ENCODE measurements at places on chromosomes 12 and 14.

- DNase-seq = peak; percentile 88
These were observed at the start of gene LRRC9 for GRCh38 chr14:59919570-59920377. TSS of gene LRRC9 (plus strand) at chr14:59920144.

GRCh38 chr12:6056406-6057240, 67.8 kb downstream of the VWF start:
- peak; percentile 25 for DNase-seq

DNA sequence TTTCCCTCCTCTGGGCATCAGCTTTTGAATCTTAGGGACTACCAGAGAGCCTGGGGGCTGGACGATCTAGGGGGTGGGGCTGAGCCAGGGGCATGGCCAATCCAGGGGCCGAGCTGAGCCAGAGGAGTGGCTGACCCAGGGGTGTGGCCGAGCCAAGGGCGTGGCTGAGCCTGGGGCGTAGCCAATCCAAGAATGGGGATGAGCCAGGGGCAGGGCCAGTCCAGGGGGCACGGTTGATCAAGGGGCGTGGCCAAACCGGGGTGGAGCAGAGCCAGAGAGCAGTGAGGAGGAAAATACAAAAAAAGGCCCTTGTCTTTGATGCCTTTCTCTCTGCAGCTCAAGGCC, 219.3 kb upstream of the NOS1 start:
- DNase-seq = no peak

GRCh38 chr12:73053893-73054292, 781.7 kb downstream of the TRHDE start:
- DNase-seq = no peak

- DNase-seq = no peak
These were observed at the start of gene CRACR2A for GRCh38 chr12:3752741-3753486. TSS of gene CRACR2A (minus strand) at chr12:3753109. CDS start at chr12:3696999, 56,110 bp downstream.

- DNase-seq = no peak
These were observed 54.4 kb upstream of the C12orf50 start for GRCh38 chr12:88083634-88084033.

DNA sequence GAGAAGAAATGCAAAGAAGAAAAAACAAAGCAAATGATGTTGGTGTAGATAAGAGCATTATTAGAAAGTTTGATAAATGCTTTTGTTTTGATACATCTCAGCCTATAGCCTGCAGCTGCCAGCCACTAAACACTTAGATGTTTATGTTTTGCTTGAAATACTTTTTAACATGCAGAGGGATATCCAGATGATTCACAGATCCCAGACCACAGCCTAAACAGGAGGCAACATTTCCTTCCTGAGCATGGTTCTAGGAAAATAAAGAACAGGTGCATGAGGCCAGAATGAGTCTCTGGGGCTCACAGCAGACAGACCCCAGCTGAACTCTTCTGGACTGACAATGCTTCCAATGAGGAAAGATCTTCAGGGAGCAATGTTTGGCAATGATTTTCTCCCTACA, 103.7 kb upstream of the EEA1 start:
- DNase-seq = no peak

GRCh38 chr14:88660056-88660455, 97.2 kb downstream of the ZC3H14 start:
- DNase-seq = no peak

DNA sequence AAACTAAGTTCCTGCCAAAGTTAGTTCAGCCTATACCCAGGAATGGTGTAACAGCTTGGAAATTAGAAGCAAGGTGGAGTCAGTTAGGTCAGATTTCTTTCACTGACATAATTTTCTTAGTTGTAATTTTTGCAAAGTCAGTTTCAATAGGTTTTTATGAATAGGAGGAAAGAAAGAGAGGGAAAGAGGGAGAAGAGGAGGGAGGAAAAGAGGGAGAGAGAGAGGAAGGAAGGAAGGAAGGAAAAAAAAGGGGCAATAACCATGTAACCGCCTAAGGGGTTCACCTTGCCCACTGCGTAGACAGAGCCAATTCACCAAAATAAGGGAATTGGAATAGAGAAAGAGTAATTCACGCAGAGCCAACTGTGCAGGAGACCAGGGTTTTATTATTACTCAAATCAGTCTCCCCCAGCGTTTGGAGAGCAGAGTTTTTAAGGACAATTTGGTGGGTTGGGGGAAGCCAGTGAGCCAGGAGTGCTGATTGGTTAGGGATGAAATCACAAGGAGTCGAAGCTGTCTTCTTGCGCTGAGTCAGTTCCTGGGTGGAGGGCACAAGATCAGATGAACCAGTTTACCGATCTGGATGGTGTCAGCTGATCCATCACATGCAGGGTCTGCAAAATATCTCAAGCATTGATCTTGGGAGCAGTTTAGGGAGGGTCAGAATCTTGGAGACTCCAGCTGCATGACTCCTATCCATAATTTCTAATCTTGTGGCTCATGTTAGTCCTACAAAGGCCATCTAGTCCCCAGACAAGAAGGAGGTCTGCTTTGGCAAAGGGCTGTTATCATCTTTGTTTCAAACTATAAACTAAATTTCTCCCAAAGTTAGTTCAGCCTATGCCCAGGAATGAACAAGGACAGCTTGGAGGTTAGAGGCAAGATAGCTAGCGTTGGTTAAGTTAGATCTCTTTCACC, 126.0 kb upstream of the AMIGO2 start:
- no peak for DNase-seq

DNA sequence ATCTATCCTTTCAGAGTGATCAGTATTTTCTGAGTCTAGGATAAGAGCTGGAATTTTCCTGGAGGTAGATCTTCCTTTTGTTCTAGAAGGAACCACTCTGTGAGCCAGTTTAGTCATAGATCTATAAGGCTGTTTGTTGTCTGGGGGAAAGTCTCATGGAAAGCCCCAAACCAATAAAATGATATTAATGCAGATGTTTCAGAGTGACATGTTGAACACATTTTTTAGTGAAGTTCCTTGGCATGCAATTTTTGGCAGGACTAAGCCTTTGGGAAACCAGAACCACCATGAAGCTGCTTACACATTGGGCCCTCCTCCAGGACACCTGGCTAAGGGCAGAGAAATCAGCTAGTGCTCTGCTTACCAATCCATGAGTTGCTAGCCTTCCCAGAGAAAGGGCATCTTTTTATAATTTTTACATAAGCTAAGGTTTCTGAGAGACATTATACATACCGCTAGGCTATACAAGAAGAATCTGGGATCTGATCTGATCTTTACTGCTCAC, 101.5 kb upstream of the PCED1B start:
- DNase-seq = no peak

GRCh38 chr12:82745063-82745674, 58.5 kb downstream of the TMTC2 start:
- DNase-seq = peak; percentile 42

- DNase-seq = no peak
These were observed 879 bp upstream of the HSPB8 start for GRCh38 chr12:119177724-119178380.

GRCh38 chr12:26678697-26679660, 154.0 kb downstream of the ITPR2 start:
- DNase-seq = no peak

DNA sequence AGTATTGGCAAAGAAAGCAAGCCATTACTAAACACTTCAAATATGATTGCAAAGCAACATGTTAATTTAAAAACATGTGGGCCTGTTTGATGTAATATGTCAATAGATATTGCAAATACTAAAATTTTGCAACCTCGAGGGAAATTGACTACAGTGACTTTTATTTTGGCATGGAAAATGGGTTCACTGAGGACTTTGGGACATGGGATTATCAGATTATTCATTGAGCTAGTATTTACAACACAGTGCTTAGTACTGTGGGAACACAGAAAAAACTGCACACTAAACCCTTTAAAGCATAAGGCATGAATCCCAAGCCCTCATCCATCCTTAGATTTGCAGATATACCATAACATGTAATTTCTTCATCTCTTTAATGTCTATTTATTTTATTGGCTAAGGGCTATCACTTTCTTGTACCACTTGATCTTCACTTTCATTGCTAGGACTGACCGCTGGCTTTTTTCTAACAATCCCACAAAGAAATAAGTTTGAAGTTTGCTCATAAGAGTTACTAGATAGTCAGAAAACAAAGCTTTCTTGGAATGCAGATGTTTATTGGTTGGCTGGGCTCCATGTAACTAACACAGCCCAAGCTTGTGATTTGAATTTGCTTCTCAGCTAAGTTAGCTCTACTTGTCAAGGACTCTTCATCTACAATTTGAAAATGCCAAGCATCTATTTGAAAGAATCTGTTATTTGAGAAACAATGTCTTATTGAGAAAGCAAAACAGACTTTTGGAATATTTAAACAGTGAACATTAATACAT, 48.7 kb downstream of the PPFIBP1 start:
- DNase-seq = no peak

- DNase-seq = no peak
These were observed 288.6 kb downstream of the AACS start for GRCh38 chr12:125353871-125354270.

- no peak for DNase-seq
These were observed 103.7 kb upstream of the SYT1 start for GRCh38 chr12:78760906-78761305.

DNA sequence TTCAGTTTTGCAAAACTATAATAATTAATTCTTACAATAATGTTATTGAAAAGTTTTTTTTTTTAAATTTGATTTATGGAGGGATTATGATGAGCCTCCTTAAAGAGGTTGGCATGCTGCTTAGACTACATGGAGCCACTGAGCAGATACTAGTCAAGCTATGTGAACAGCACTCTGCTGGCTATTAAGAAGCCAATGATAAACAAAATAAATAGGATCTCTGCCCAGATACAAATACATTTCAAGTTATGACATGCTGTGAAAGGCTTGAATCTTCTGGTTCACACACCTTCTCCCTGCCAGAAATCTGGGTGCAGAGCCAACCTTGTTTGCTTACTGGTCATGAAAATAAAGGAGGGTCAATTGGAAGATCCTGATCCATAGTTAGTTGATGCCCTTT, 107.4 kb upstream of the NAV3 start:
- DNase-seq = no peak

GRCh38 chr12:98653866-98654493, 8.9 kb downstream of the APAF1 start:
- DNase-seq = peak; percentile 14

DNA sequence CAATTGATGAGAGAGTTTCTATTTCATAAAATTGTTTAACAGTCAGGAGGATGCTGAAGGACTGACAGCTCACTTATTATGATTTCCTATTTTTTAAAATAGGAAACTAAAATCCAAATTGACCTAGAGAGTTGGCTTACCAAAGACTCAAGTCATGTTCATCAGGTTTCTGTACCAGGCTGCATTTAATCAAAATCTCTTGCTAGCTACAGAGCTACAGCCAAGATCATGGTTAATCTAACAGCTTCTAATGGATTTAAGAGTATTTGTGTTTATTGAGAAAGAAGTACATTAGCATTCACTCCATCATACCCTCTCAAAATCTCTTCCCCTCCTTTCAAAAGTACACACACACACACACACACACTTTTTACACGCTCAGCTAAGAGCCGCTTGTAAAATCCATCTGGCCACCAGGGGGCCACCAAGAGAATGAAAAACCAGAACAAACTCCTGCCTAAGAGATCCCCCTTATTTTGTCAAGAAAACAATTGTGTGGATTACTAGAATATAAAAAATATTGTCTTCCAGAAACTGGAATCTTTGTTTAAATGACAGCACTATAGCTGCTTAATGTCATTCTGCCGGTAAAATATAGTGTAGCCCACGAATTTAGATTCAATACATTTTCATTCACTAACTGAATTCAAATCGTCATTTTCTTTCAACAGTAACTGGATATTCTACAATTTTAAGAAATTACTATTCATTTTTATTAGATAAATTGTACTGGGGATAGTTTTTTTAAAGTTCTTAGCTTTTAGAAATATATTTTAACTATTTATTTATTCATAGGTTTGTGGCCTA, 334.0 kb downstream of the BTG1 start:
- DNase-seq = no peak

GRCh38 chr12:30578426-30578825, 117.2 kb downstream of the IPO8 start:
- no peak for DNase-seq

GRCh38 chr14:24155100-24155499, 6.0 kb upstream of the IRF9 start:
- DNase-seq = no peak

- no peak for DNase-seq
These were observed 28.4 kb downstream of the ALX1 start for GRCh38 chr12:85308374-85308773.

DNA sequence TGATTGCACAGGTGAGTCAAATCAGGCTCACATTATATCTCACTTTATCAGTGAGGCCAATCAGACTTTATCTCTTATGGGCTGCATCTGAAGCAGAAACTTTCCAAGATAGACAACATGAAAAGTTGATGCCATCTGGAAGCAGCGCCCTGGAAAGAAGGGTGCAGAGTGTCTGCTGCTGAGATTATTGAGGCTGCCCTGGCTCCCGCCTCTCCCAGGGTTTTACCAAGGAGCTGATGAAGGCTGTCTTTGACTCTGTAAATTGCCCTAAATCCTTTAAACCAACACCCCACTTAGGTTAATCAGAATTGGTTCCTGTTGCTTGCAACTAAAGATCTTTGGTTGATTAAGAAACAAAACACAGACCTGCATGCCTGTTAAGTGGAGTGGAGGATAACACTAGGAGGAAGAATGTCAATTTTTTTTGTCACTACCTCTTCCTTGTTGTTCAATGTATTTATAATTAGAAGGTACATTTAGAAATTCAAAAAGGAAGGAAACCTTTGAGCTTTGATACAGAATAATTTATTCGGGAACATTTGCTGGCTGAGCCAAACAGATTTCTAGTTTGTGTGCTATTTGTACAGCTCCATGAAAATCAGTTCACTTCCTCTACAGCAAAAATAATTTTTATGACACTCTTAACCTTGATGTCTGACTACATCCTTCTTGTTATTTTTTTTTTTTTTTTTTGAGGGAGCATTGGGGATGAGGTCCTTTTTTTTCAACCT, 104.1 kb downstream of the VEZT start:
- no peak for DNase-seq

GRCh38 chr14:21066882-21067502, 3.1 kb upstream of the ARHGEF40 start:
- DNase-seq = peak; percentile 16

- DNase-seq = no peak
These were observed 2.6 kb downstream of the WNK1 start for GRCh38 chr12:754851-755562.

DNA sequence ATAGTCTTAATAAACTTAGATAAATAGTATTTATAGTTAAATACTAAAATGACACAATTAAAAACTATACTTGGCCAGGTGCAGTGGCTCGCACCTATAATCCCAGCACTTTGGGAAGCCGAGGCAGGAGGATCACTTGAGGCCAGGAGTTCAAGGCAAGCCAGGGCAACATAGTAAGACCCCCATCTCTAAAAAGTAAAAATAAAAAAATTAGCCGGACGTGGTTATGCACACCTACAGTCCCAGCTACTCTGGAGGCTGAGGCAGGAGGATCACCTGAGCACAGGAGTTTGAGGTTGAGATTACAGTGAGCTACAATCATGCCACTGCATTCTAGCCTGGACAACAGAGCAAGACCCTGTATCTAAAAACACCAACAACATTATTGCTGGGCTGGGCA, 16.0 kb downstream of the CINP start:
- DNase-seq = no peak

DNA sequence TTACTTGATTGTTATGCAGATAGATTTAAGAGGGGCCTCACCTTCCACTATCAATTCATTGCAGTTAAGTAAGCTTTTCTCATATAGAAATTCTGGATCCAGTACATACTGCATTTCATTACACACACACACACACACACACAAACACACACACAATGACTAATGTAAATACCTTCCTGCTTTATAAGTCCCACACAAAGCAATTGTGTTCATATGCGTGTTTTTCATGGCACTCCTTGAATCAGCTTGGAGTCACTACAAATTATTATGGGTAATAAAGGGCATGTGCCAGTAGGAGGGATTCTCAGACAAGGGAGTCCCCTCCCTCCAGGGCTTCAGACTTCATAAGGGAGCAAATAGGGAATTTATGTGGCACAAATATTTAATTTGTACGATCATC, 4.5 kb downstream of the MIPOL1 start:
- no peak for DNase-seq

Data from NCI-H1930 (cell line).